Tibial nerve (tissue), 4 donors: ENCODE measurements at places on chromosomes 11 and 22. TPM values are rescaled to one million over a fixed set of nuclear protein-coding genes. Genes with fewer than 3 reads are reported as not detected.

The OR8A1 gene
- not detected for total RNA-seq

The BARX2 gene
- total RNA-seq, result not detected

The SMIM38 gene
- 3.9 TPM for total RNA-seq

The NCAPD3 gene
- total RNA-seq, result 8.2 TPM

The RASSF7 gene
- 23.1 TPM for total RNA-seq

The CFAP300 gene
- total RNA-seq, result 9.6 TPM

The CREB3L1 gene
- 3.6 TPM for total RNA-seq

The MAJIN gene
- total RNA-seq, result not detected

The SYT8 gene
- 1.0 TPM for total RNA-seq

The BAIAP2L2 gene
- not detected for total RNA-seq

The TMEM191B gene
- total RNA-seq, result 24.7 TPM
